Erythroblast (primary cell): ENCODE measurements at places on chromosomes 7 and 10.

- no peak for DNase-seq
Measured at GRCh38 chr10:6385665-6386064, 182.9 kb downstream of the PFKFB3 start.

DNA sequence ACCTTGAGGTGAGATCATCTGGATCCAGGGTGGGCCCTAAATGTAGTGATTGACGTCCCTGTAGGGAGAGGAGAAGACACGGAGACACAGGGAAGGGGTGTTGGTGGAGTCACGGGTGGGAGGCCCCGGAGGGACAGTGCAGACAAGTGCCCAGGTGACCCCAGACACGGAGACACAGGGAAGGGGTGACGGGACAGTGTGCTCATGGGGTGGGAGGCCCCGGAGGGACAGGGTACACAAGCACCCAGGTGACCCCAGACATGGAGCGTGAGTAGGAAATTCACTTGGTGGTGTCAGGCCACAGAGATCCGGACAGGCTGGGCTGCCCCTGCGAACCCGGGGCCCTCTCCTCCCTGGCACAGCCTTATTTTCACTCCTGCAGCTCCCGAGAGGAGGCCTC lies 176.9 kb downstream of the PTPRN2 start:
- no peak for DNase-seq

DNA sequence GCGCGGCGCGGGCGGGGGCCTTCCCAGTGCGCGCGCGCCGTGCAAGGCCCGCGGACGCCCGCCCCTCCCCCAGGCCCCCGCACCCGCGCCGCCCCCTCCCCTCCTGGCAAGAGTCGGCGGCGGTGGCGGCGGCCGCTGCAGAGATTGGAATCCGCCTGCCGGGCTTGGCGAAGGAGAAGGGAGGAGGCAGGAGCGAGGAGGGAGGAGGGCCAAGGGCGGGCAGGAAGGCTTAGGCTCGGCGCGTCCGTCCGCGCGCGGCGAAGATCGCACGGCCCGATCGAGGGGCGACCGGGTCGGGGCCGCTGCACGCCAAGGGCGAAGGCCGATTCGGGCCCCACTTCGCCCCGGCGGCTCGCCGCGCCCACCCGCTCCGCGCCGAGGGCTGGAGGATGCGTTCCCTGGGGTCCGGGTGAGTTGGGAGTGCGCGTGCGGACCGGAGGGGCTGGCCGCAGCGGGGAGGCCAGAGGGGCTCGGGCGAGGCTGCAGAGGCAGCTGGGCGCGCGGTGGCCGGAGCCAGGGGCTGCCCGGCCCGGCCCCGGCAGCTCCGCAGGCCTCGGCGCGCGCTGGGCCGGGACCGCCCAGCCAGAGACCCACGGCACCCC lies at the start of gene BMPR1A:
Gene BMPR1A (plus strand): TSS at position 109 of the 602 bp plus-strand sequence. CDS start 119,400 bp downstream, outside the sequence.
- no peak for DNase-seq

DNA sequence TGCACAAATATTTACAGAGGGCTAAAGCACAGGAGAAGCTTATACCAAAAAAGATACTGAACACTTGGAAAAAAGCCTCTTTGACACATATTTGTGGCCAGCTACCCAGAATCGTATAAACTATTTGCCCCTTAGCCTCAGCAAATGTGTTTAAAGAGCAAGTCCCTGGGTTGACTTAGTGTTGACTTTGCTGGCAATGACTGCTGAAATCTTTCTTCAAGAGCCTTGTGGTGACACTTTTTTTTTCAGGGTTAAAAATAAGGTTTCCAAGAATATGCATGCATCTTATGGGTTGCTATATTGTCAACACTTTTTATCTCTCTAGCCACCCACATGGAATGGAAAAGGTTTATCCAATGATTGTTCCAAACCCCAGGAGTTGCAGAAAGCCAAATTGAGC lies 14.9 kb upstream of the PLEKHS1 start:
- DNase-seq: no peak

- no peak for DNase-seq
Measured at GRCh38 chr10:36163827-36164226, 521.7 kb upstream of the FZD8 start.

GRCh38 chr7:84549409-84549808 lies 354.8 kb upstream of the SEMA3A start:
- DNase-seq: no peak

- DNase-seq: no peak
Measured at GRCh38 chr7:8284606-8285005, 22.6 kb upstream of the ICA1 start.

DNA sequence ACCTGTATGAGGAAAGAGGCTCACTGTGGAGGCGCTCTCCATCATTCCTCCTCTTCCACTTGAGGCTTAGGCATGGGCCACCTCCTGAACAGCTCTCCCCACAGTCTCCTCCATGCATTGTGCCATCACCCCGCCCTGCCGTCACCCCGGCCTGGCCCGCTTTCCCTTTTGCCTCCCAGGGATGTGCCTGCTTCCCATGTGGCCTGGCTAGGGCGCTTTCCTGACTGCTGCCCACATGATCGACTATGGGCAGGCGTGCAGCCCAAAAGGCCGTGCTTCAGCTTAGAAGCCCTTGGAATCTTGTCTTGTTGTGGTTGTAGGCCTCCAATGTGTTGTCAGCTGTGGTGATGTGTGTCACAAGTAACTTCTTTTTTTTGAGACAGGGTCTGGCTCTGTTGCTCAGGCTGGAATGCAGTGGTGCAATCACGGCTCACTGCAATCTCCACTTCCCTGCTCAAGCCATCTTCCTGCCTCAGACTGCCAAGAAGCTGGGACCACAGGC lies 1.8 kb upstream of the ACTR3C start:
- DNase-seq: no peak
